Renal pelvis (tissue), 12 donors: ENCODE measurements at places on chromosomes 2 and 18. TPM values are rescaled to one million over a fixed set of nuclear protein-coding genes. Genes with fewer than 3 reads are reported as not detected.

The TBR1 gene
- polyA plus RNA-seq, result 0.01 TPM

The FAM237A gene
- polyA plus RNA-seq, result not detected

The SERPINB10 gene
- 0.22 TPM for polyA plus RNA-seq

The SATB2 gene
- 18.9 TPM for polyA plus RNA-seq

The KCNF1 gene
- 1.8 TPM for polyA plus RNA-seq

The PDE1A gene
- polyA plus RNA-seq, result 22.5 TPM

The NEU4 gene
- 2.5 TPM for polyA plus RNA-seq

The MAL gene
- 306 TPM for polyA plus RNA-seq

The SERPINB13 gene
- polyA plus RNA-seq, result not detected

The MC2R gene
- polyA plus RNA-seq, result not detected

The GKN2 gene
- not detected for polyA plus RNA-seq

The ABHD3 gene
- 17.8 TPM for polyA plus RNA-seq

The SUPT7L gene
- 65.8 TPM for polyA plus RNA-seq

The EML6 gene
- 18.5 TPM for polyA plus RNA-seq

The STARD6 gene
- 0.27 TPM for polyA plus RNA-seq

The TEX44 gene
- polyA plus RNA-seq, result not detected
